GM12878 (cell line): ENCODE measurements at places on chromosomes 4 and X. TPM values are rescaled to one million over a fixed set of nuclear protein-coding genes. Genes with fewer than 3 reads are reported as not detected.

- no peak for DNase-seq
- H3K4me3 ChIP-seq, result no peak overlapping the region
- no peak overlapping the region for H3K27ac ChIP-seq
- no peaks in the 10 kb centered on the region for H3K27me3 ChIP-seq
- no peaks in the 10 kb centered on the region for H3K4me1 ChIP-seq
Measured at GRCh38 chr4:107006218-107006617, 29.9 kb downstream of the DKK2 start.

DNA sequence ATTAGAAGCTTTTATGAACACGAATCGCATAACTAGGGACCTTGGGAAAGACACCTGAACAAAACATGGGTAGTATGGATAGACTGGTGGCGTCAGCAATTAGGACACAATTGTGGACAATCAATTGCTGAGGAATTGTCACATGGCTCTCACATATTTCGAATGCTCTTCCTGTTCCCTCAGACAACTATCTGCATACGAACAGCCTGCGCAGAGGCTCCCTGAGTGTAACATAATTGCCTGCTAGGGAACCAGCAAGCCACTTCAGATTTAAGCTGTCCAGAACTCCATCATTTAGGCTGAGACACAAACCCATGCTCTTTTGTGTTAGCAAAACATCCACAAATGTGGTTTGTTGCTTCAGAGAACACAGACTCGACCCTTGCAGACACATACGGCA lies 160.8 kb downstream of the MGST2 start:
- no peak overlapping the region for H3K4me3 ChIP-seq
- no peaks in the 10 kb centered on the region for H3K36me3 ChIP-seq
- DNase-seq, result no peak
- no peaks in the 10 kb centered on the region for H3K4me1 ChIP-seq

- no peak for DNase-seq
- H3K27me3 ChIP-seq, result no peaks in the 10 kb centered on the region
- no peaks in the 10 kb centered on the region for H3K36me3 ChIP-seq
- no peak overlapping the region for H3K27ac ChIP-seq
- no peaks in the 10 kb centered on the region for H3K4me1 ChIP-seq
Measured at GRCh38 chrX:8204943-8205342, 33.9 kb upstream of the VCX2 start.

The OCIAD2 gene
- total RNA-seq, result 44.5 and 53.7 TPM in 2 replicates

The ZDHHC15 gene
- total RNA-seq, result 0.05 TPM in 1 of 2 replicates, not detected in the other

The CDS1 gene
- total RNA-seq, result 0.05 TPM in 1 of 2 replicates, not detected in the other
